ENCODE measurements at places on chromosomes 4 and X.

DNA sequence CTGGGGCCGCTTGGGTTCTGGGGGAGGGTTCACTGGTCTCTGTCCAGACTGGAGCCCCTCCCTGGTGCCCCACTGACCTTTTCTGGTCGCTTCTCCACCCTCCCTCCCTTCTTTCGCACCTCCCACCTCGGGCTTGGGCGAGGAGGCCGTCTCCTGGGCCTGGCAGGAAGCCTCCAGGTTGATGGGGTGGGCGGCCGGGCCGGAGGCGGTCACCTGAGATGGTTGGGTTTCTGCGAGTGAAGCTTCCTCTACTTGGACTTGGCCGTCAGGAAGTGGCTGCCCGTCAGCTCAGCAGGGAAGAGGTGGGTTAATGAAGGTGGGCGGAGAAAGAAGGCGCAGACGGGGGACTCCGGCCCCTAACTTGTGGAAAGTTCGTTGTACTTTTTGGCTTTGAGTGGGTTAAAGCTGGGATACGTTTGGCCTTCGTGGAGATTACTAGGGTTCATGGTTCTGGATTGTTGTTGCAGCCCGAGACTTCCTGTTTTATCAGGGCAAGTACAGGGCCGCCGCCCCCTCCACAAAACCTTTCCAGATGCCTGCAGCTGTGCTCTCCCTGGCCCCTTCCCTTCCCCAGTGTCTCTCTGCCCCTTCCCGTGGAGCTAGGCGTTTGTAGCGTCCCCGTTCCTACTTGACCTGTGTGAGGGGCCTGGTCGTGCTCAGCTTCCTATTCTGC lies 1.2 kb downstream of the AKAP17A start:
- no peak for DNase-seq

DNA sequence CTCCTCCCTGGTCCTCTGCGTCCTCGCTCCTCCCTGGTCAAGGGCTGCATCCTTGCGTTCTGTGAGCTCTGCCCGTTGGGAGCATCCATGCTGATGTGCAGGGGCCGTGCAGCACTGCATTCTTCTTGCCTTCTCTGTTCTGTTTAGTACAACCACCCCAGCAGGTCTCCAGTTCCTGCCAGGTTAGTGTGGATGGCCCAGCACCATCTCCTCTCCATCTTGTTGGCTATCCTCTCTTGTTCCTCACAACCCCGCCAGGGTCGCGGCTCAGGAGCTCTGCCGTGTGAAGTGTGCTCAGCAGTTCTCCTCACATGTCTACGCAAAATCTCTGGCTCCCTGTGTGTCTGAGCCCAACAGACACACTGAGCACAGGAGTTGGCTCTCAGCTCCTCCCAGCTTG lies 10.4 kb upstream of the MAEA start:
- no peak for DNase-seq

- DNase-seq = no peak
These were observed 132.3 kb upstream of the PTCHD1 start for GRCh38 chrX:23202326-23202725.

DNA sequence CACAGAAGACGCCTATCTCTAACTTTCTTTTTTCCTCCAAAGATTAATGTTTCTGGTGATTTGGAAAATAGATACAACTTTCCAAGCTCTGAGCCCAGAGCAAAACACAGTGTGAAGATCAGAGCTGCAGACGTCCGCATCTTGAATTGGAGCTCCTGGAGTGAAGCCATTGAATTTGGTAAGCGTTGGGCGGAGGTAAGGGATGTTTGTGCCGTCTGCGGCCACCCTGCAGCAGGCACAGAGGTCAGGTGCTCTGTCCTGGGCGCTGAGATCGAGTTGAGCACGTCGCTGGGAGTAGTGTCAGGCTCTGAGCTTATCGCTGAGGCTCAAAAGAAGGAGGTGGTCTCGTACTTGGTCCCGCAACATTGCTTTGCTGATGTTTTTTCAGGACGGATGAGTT lies 31.8 kb downstream of the CSF2RA start:
- no peak for DNase-seq

GRCh38 chr4:14863418-14864364 lies 138.6 kb upstream of the CPEB2 start:
- no peak for DNase-seq

GRCh38 chr4:53152467-53152866 lies 213.4 kb downstream of the SCFD2 start:
- DNase-seq = no peak

DNA sequence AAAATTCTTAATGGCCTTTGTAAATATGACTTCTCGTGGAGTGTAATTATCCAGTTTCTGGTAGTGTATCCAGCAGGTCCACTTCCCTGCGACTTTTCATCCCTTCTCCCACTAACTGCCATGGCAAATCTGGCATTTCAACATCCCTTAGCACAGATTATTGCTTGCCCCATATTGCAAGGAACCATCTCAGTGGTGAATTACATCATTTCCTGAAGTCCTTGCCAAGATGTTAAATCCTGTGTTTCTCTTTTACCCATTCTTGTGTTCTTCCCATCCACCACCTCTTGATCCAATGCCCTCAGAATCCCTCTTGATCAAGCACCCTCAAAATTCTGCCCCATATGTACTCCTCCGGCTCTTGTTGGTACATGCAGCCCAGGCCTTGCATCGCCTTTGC lies 88.1 kb upstream of the ZNF81 start:
- DNase-seq = no peak

- no peak for DNase-seq
These were observed 1489.8 kb downstream of the STIM2 start for GRCh38 chr4:28350485-28350884.

GRCh38 chr4:182904211-182904761 lies 12.9 kb downstream of the DCTD start:
- DNase-seq = no peak

- DNase-seq = no peak
These were observed 67.5 kb downstream of the FBXW7 start for GRCh38 chr4:152468408-152468807.

DNA sequence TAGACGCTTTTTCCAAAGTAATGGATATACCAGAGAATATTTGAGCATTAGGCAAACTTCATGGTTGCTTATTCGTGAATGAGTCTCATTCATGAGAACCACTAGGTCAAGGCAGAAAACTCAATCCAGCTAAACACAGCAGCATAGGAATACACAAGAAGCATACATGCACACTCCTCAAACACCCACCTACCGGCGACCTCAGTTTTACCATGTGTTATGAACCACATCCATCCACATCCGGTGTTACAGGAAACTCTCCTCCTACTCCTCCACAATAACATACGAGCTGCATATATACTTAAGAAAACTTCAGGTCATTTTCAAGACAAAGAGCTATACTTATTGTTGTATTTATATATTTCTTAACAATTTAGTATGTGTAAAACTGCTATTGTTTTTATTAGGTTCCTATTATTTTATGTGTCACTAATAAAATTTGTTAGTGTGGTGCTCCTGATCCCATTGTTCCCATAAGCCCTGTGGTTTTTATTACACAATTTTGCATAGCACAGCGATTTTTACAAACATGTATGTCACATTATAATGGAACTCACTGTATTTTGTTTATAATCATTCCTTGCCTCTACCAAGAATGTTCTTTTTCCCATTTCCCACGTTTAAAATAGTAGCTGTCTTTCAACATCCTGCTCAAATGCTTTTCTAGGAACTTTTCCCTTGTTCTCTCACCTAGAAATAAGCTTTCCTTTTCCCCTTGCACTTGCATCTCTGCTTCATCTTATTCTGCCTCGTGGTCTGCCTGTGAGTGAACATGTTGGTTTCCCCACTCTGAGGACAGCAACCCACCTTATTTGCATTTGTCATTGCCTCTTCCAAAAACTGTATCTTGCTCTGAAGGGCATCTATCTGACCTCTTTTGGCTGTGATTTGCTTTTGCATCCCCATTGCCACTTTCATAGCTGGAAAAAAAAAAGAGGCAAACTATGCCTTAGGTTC lies 48.3 kb downstream of the STBD1 start:
- no peak for DNase-seq

GRCh38 chr4:104394406-104395167 lies 100.1 kb downstream of the CXXC4 start:
- no peak for DNase-seq

DNA sequence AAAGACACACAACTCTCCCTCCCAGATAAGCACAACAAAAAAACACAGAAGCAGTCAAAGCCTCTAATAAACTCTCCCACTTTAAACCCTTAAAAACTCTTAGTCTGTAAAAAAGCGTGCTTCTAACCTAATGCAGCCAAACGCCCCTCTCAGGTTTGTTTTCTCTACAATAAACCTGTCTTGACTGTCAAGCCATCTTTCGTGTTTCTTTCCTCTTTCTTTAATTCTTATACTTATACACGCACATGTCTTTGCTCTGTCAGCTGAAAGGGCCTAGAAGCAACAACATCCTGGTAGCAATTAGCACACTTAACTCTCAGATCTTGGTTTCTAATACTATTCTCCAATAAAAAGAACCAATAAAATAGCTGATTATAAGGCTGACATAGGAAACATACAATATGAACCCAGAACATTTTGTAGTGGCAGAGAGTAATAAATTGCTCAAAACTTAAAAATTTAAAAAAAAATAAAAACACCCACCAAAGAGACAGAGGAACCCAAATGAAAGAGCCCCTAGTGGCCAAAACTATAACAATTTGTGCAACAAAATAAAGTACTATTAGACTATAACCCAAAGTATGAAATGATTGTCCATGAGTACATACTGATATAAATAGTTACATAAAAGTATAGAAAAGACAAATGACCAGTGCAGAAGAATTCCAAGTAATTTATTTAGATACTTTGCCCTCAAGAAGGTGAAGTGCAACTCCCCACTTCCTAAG lies 440.4 kb upstream of the ADGRL3 start:
- no peak for DNase-seq

- DNase-seq = no peak
These were observed 83.6 kb upstream of the PGRMC2 start for GRCh38 chr4:128371001-128371777.

GRCh38 chr4:25750874-25751273 lies 95.2 kb downstream of the SLC34A2 start:
- no peak for DNase-seq

GRCh38 chr4:173272314-173272713 lies 61.8 kb downstream of the HMGB2 start:
- DNase-seq = no peak

GRCh38 chr4:7129871-7130620 lies 62.2 kb upstream of the GRPEL1 start:
- DNase-seq = no peak

DNA sequence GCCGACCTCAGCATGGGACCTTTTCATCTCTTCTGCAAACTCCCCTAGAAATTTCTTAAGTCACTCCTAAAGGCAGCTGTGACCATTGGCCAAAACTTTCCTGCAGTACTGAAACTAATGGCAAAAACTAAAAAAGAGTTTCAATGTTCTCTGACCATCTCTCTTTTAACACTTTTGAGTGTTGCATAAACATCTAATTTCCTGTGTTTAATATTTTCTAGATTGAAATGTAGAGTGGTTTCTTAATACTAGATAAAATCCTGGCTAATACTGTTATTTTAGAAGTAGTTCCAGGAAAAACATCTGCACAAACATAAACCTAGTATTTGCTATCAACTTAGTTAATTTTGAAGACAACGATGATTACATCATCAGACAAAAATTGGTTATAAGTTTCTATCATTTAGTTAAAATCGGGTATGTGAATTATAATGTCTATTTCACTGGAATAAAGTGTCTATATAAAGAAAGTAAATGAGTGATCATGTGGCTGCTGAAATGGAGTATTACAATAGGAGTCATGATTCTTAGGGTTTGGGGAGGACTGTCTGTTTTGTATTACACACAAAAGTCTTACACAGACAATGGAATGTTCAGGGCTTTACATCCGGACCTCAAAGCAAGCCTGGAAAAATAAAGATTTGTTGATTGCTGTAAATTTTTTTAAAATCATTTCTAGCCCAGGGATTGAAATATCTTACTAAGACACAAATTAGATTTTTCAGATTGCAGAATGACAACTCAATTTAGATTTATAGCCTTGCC lies 1323.4 kb downstream of the C4orf33 start:
- DNase-seq = no peak

DNA sequence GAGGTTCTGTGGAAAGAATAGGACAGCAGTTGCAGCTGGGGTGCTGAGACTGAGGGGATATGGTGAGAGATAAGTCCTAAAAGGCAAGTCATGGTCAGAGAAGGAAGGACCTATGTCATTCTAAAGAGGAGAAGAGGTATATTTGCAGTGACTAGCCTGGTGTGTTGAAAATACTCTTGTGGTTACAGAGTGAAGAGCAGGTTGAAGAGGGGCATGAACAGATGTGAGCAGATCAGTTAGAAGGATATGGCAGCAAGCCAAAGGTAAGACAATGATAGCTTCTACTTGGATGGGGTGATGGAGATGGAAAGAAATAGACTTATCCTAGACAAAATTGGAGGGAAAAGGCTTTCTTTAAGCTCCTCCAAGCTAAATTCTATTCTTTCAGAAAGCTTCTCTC lies 469.8 kb upstream of the CPEB2 start:
- DNase-seq = peak; percentile 34

- no peak for DNase-seq
These were observed 146.1 kb downstream of the ATP10D start for GRCh38 chr4:47631161-47631560.
